ENCODE measurements at places on chromosomes 3 and 15. TPM values are rescaled to one million over a fixed set of nuclear protein-coding genes. Genes with fewer than 3 reads are reported as not detected.

The RTP4 gene
- total RNA-seq = 12.9 TPM

The WDR72 gene
- total RNA-seq = not detected

The FBXO40 gene
- total RNA-seq = not detected

The CYP1A1 gene
- total RNA-seq = 1.0 TPM

The CCDC174 gene
- total RNA-seq = 19.9 TPM

Data from T-helper 2 cell treated with Interferon-gamma antibody and Interleukin-4, amounts not matched to agents 100 ng/mL and 5 ng/mL, for 36 hours (primary cell).